NCI-H524 (cell line): ENCODE measurements at places on chromosomes 2 and 18.

DNA sequence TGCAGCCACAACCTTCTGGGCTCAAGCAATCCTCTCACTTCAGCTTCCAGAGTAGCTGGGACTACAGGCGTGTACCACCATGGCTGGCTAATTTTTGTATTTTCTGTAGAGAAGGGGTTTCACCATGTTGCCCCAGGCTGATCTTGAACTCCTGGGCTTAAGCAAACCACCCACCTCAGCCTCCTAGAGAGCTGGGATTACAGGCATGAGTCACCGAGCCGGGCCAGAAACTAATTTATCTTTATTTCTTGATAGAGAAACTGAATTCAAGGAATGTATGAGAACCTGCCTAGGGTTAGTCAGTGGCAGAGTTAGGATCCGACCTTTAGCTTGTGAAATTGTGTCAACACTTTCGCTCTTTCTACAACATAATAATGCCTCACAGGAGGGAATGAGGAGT lies 19.3 kb upstream of the ITGAV start:
- no peak for DNase-seq

- no peak for DNase-seq
These were observed 164.2 kb upstream of the CAPN13 start for GRCh38 chr2:30971231-30972025.

DNA sequence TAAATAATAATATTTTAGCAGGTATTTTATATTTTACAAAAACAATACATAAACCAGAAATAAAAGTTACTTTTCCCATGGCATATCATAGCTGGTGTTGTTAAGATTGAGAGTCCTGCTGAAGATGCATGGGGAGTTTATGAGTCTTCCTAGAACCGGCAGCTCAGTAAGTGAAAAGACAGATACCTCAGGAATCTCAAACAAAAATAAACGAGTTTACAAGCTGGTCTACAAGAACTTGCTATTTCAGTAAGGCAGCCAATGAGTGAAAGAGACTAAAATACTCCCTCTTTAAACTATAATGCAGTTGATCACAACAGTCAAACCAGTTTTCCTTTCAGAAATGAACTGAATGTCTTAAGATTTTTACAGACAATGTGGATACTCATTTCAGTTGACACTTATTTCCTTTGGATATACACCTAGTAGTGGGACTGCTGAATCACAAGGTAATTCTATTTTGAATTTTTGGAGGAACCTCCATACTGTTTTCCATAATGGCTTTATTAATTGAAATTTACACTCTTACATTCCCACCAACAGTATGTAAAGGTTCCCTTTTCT lies 8.9 kb downstream of the GAREM1 start:
- no peak for DNase-seq

GRCh38 chr2:219107758-219108157 lies 47.0 kb upstream of the IHH start:
- DNase-seq = no peak
